ENCODE measurements at places on chromosomes 7 and 10.

DNA sequence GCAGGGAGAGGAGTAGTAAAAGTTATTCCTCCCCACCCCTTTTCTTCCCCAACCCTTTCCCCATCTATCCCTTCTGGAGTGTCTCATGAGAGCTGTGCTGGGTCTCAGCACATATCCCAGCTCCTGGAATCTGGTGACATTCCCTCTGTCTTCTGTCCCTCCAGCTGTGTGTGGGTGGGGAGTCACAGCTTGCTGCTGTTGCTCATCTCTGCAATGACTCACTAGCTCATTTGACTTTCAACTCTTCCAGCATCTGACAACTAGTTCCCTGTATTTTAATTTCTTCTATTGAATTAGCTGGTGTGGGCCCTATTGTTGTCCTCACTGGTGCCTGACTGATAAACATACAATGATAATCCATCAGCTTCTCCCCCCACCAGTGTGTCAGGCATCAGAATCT lies 198.9 kb upstream of the AUTS2 start:
- DNase-seq, result no peak
- H3K4me3 ChIP-seq, result no peak overlapping the region
- H3K27ac ChIP-seq, result no peak overlapping the region
- H3K27me3 ChIP-seq, result no peaks in the 10 kb centered on the region
- H3K36me3 ChIP-seq, result no peaks in the 10 kb centered on the region

GRCh38 chr10:2296179-2296891 lies 559.0 kb upstream of the ADARB2 start:
- H3K36me3 ChIP-seq, result no peaks in the 10 kb centered on the region
- H3K27ac ChIP-seq, result no peak overlapping the region
- no peaks in the 10 kb centered on the region for H3K27me3 ChIP-seq

DNA sequence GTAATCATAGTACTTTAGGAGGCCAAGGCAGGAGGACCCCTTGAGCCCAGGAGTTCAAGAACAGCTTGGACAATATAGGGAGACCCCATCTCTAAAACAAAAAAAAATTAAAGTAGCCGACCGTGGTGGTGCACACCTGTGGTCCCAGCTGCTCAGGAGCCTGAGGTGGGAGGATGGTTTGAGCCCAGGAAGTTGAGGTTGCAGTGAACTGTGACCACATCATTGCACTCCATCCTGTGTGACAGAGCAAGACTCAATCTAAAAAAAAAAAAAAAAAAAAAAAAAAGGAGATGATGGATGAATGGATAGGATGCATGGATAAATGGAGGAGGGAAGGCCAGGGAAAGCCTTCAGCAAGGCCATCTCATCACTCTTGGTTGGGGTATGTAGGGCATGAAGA lies 33.4 kb upstream of the BMPR1A start:
- H3K27ac ChIP-seq, result no peak overlapping the region
- no peak overlapping the region for H3K4me3 ChIP-seq
- no peaks in the 10 kb centered on the region for H3K4me1 ChIP-seq
- no peaks in the 10 kb centered on the region for H3K36me3 ChIP-seq
- H3K27me3 ChIP-seq, result no peaks in the 10 kb centered on the region

- H3K36me3 ChIP-seq, result no peaks in the 10 kb centered on the region
- H3K4me3 ChIP-seq, result no peak overlapping the region
- no peaks in the 10 kb centered on the region for H3K27me3 ChIP-seq
- no peaks in the 10 kb centered on the region for H3K4me1 ChIP-seq
These were observed 18.3 kb downstream of the LEP start for GRCh38 chr7:128259131-128260061.

- H3K27me3 ChIP-seq, result no peaks in the 10 kb centered on the region
- DNase-seq, result no peak
- no peak overlapping the region for H3K27ac ChIP-seq
- no peak overlapping the region for H3K4me3 ChIP-seq
- no peaks in the 10 kb centered on the region for H3K4me1 ChIP-seq
- no peaks in the 10 kb centered on the region for H3K36me3 ChIP-seq
These were observed 50.4 kb downstream of the ADRA2A start for GRCh38 chr10:111127081-111127848.

GRCh38 chr10:18658271-18659124 lies 733 bp upstream of the ARL5B start:
- peak overlapping the region; percentile 91 for H3K27ac ChIP-seq
- peaks cover 13% of the 10 kb centered on the region for H3K4me1 ChIP-seq
- H3K27me3 ChIP-seq, result no peaks in the 10 kb centered on the region
- H3K36me3 ChIP-seq, result no peaks in the 10 kb centered on the region
- H3K4me3 ChIP-seq, result peak overlapping the region; percentile 95

GRCh38 chr10:132630666-132631337 lies 93.2 kb downstream of the INPP5A start:
- no peaks in the 10 kb centered on the region for H3K27me3 ChIP-seq
- DNase-seq, result no peak
- H3K27ac ChIP-seq, result no peak overlapping the region
- H3K4me3 ChIP-seq, result no peak overlapping the region
- H3K36me3 ChIP-seq, result no peaks in the 10 kb centered on the region

DNA sequence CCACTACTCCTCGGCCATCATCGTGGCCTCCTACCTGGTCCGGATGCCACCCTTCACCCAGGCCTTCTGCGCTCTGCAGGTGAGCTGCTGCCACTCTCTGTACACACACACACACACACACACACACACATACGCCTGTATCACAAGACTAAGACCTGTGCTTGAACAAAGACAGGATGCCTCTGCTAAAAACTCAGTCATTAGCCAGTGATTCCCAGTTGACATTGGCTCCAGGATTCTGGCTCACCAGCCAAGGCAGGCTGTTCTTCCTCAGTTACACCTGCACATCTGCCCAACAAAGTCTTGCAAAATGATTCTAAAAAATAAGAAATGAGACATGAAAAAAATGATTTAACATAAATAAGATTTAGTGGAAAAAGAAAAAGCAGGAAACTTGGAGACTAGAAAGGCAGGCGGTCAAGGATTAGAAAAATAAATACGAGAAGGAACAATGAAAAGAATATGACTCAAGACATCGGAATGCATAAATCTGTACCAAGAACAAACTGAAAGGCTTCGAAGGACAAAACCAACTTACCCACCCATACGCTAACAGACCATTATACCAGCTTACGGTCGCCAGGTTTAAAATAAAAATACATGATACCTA lies 7.4 kb upstream of the LRRC18 start:
- H3K36me3 ChIP-seq, result no peaks in the 10 kb centered on the region
- no peak overlapping the region for H3K4me3 ChIP-seq
- H3K27ac ChIP-seq, result no peak overlapping the region
- no peaks in the 10 kb centered on the region for H3K27me3 ChIP-seq
- no peak for DNase-seq
- no peaks in the 10 kb centered on the region for H3K4me1 ChIP-seq

DNA sequence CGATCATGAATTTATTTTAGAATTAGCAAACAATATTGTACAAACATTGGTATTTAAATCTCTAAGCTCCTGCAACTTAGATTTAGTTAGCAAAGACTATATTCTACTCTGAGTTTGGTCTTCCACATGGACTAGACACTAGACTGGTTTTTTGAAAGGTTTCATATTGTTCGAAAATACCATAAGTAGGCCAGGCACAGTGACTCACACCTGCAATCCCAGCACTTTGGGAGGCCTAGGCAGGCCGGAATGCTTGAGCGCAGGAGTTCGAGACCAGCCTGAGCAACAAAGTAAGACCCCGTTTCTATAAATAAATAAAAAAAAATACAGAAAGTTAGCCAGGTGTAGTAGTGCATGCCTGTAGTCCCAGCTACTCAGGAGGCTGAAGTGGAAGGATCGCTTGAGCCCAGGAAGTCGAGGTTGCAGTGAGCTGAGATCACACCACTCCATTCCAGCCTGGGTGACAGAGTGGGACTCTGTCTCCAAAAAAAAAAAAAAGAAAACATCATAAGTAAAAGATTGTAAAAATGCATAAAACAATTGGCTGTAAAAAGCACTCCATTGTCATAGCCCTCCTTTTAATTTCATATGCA lies 73.1 kb downstream of the ABCC2 start:
- no peak for DNase-seq
- no peak overlapping the region for H3K4me3 ChIP-seq

DNA sequence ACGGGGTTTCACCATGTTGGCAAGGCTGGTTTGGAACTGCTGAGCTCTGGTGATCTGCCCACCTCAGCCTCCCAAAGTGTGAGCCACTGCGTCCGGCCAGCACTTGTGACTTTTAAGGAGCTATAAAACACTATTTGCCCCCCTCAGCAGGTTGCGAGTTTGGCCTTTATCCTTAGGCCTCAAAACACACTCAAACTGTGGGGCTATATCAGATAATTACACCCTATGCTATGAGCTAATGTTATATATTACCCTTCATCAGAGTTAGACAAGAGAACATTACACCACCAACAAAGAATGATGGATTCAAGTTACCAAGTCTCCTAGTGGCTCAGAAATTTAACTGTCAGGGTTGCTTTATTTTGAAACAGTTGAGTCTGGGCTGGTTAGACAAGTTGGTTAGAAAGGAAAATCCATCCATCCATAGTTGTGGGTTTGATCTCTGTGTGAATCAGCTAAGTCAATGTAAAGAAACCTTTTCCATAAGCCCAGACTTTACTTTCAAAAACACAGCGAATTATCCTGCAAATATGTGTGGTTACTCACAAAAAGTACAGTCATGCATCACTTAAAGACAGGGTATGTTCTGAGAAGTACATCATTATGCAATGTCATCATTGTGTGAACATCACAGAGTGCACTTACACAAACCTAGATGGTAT lies 115.8 kb downstream of the SEMA3D start:
- no peaks in the 10 kb centered on the region for H3K27me3 ChIP-seq
- H3K4me1 ChIP-seq, result no peaks in the 10 kb centered on the region
- DNase-seq, result no peak
- no peak overlapping the region for H3K4me3 ChIP-seq

- H3K27ac ChIP-seq, result no peak overlapping the region
- H3K4me1 ChIP-seq, result no peaks in the 10 kb centered on the region
- no peak for DNase-seq
- no peaks in the 10 kb centered on the region for H3K27me3 ChIP-seq
- H3K36me3 ChIP-seq, result no peaks in the 10 kb centered on the region
These were observed 180.9 kb downstream of the ADAM12 start for GRCh38 chr10:126207313-126207771.

- DNase-seq, result peak; percentile 33
- no peaks in the 10 kb centered on the region for H3K4me1 ChIP-seq
- no peak overlapping the region for H3K4me3 ChIP-seq
These were observed 92.9 kb downstream of the CPED1 start for GRCh38 chr7:121081327-121081936.

- H3K4me3 ChIP-seq, result no peak overlapping the region
- no peaks in the 10 kb centered on the region for H3K4me1 ChIP-seq
- no peak overlapping the region for H3K27ac ChIP-seq
- DNase-seq, result no peak
These were observed 498.6 kb downstream of the GLRX3 start for GRCh38 chr10:130634816-130635215.

- no peak overlapping the region for H3K27ac ChIP-seq
- no peak overlapping the region for H3K4me3 ChIP-seq
- DNase-seq, result no peak
These were observed 5.1 kb downstream of the LRRC72 start for GRCh38 chr7:16531707-16532106.

Data from thymus (tissue), 14 donors.